ENCODE measurements at places on chromosomes 13 and 19.
A peak's percentile ranks its signal among the peaks of the same experiment; 100 is the strongest.

DNA sequence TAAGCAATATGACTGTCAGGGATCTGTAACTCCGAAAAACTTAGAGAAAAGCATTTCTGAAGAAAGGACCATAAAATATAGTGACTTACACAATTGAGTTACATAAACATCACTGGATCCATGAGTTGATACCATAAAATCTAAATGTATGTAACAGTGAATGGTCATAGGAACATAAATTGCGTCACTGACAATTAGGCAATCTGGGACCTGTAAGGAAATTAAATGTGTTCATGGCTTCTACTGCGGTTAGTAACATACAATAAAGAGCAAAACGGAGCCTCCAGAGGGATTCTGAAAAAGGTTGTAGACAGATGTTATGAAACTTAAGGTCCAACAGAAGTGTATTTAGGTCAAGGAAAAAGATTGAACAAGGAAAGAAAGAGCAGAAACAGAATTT is 27.1 kb downstream of the POU4F1 start:
- no peak for DNase-seq

DNA sequence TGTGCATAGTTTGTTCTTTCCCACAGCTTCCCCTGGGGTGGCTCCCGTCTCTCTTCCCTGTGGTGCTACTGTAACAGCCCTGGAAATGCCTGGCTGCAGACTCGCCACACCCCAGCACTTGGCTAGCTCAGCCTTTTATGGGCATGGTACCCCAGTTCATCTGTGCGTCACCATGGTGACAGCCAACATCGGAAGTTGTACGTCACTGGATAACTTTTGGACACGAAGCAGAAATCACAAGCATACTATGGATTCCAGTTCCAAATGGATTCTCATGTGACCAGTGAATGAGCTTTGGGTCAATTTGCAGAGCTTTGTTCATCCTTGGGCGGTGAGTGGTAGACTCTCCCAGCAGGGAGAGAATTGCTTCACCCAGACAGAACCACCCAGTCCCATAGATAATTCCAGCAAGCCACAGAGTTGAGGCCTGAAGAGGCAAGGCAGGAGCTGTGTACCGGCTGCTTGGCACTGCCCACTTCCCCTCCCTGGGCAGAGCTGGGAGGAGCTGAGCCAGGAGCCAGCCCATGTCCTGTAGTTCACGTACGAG is 54.4 kb downstream of the COL4A2 start:
- DNase-seq: no peak

- DNase-seq: peak; percentile 28
Observed at GRCh38 chr19:41263042-41263849, 926 bp upstream of the HNRNPUL1 start.

- no peak for DNase-seq
Observed at GRCh38 chr19:50465986-50466705, 10.2 kb upstream of the EMC10 start.

DNA sequence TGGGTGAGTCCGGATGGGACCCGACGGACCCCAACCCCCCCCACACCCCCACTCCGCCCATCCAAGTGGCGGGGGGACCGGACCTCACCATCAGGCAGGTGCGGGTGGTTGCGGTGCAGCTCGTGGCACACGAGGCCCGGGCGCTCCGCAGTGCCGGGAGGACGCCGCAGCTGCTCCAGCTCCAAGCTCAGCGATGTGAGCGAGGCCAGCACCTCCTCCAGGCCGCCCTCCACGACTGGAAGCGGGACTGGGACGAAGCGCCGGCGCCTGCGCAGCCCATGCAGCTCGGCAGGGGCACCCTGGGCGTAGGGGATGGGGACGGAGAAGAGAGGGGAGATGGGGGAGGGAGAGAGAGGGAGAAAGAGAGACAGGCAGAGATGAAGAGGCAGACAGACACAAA is 30.1 kb upstream of the OLFM2 start:
- DNase-seq: no peak

GRCh38 chr19:50573741-50574461 is 5.7 kb upstream of the LRRC4B start:
- DNase-seq: no peak

DNA sequence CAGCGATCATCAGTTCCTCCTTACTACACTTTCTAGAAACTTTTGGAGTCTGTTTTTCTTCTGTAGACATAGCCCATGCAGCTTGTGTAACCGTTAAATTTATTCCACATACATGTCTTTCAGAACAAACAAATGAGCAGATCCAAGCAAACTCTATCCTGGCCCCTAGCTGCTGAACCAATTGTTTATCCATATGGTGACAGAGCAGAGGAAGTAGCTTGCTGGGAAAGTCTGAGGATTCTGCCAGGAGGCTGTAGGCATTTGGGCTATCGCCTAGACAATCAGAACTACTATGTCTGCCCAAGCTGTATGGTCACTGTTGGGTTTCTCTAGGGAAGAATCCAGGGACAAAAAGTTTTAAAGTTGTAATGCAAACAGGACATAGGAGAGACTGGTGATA is 343.7 kb downstream of the SPRY2 start:
- no peak for DNase-seq

GRCh38 chr13:24605923-24606372 is 74.3 kb upstream of the ATP12A start:
- no peak for DNase-seq

- DNase-seq: no peak
Observed at GRCh38 chr19:39805104-39805503, 26.4 kb downstream of the LEUTX start.

- no peak for DNase-seq
Observed at GRCh38 chr13:28338006-28338574, 156.8 kb downstream of the FLT1 start.

DNA sequence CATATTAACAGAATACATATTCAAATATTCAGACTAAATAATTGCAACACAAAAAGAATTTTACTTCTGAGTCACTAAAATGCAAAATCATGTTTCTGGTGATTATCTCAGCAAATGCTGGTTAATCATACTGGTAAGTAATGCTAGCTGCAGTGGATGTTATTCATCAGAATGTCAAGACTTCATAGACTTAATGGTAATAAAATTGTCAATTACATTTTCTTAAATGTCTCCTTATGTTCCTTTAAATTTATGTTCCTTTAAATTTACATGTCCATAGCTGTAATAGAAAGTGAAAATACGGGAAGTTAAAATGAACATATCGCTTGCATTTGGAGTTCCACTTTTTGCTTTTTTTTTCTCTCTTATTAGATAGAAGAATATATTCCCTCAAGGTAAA is 853.0 kb downstream of the SLITRK6 start:
- DNase-seq: no peak

- DNase-seq: no peak
Observed at GRCh38 chr13:25286308-25286968, 850 bp downstream of the MTMR6 start.

DNA sequence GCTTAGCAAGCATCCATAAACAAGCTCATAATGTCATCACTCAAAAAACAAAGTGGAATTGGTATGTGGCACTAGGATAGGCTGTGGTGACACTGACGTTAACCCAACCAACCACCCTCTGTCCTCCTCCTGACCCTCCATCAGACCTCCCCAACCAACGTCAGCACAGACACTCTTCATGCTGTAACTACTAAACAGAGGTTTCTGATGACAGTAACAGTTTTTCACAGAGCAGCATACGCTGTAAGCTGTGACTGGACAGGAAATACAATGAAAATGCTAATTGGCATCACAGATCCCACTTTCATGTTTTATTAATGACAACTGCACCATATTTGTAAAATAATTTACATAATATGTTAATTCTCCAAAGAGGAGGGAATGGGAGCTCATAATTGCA is 238.0 kb downstream of the IRS2 start:
- DNase-seq: no peak

DNA sequence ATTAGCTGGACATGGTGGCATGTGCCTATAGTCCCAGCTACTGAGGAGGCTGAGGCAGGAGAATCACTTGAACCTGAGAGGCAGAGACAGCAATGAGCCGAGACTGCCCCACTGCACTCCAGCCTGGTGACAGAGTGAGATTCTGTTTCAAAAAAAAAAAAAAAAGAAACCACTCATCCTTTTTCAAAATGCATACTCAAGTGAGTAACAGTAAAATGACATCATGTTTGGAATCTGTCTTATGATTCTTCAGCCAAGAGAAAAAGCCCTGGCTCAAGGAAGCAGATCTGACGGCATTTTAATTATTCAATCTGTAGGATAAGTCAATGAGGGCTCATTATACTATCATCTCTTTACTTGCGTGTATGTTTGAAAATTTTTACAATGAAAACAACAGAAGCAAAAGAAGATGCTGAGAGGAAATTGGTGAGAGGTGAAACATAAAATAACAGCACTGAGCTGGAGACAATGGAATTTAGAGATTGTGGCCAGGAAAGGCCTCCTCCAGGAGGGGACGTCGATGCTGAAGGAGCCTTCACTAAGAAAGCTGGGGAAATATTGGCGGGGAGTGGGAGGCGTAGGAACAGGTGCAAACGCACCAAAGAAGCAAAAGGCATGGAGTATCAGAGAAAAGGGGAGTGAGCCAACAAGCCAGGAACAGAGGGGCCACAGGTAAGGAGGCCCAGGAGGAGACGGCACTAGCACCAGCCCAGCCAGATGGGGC is 12.9 kb upstream of the CCNE1 start:
- no peak for DNase-seq

DNA sequence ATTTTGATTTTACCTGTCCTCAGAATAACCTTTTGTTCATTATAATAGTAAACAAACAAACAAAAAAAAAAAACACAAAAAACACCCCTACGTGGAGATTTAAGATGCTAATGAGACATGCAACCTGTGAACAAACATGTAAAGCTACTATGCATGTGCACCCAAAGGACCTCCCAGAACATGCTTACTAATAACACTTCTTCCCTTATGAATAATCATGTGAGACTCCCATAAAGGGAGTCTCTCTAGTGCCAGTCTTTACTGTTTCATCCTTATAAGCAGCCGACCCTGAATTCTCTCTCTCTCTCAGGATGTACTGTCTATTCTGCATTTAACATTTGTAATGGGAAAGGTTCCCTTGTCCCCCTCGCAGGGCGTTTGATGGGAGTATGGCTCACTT is 1051.1 kb downstream of the PCDH17 start:
- no peak for DNase-seq

DNA sequence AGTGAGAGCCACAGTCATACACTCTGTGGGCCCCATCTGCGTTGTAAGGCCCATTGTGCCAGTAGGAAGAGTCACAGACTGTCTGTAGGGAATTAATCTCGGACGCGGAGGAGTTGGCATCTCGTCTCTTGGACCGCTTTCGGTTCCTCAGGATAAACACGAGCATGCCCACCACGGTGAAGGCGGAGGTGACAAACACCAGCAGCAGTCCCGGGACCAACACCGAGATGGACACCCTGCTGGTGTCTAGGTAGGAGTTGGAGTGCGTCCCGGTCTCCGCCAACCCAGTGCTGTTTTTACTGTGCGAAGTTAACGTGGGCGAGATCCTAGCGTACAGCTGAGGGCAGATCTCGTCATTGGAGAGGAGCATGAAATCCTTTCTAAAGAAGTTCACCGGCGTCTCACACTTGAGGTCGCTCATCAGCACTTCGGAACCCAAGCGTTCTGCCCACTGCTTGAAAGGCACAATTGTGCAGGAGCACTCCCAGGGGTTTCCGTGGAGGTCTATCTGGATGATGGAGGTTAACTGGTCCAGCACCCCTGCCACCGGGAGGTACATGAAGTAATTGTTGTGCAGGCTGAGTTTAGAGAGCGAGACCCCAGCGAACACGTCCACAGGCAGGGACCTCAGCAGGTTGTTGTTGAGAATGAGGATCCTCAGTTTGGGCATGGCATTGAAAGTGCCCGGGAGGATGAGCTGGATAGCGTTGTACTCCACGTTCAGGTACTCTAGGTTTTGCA is 2.7 kb downstream of the SLITRK1 start:
- no peak for DNase-seq

GRCh38 chr13:79631051-79631659 is 150.2 kb downstream of the NDFIP2 start:
- DNase-seq: no peak

- DNase-seq: no peak
Observed at GRCh38 chr13:73412933-73413332, 354.1 kb downstream of the KLF5 start.

DNA sequence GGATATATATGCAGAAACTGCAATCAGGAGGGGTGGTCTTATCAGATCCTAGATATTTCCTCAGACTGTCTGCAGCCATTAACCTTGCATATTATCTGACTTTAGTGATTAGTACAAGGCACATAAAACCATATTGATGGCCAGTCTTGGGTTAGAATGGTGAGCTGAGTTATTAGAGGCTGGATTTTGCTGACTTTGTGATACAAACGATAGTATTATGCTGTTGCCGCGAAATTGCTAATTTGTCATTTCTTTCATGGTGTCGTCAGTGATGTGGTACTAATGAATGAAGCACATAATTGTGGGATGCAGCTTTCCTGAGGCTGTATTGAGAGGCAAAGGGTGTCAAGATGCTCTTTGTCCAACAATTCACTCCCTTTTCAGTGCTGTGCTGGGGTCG is 172.5 kb downstream of the TEX29 start:
- no peak for DNase-seq

- DNase-seq: no peak
Observed at GRCh38 chr19:33746159-33746558, 50.5 kb upstream of the KCTD15 start.

DNA sequence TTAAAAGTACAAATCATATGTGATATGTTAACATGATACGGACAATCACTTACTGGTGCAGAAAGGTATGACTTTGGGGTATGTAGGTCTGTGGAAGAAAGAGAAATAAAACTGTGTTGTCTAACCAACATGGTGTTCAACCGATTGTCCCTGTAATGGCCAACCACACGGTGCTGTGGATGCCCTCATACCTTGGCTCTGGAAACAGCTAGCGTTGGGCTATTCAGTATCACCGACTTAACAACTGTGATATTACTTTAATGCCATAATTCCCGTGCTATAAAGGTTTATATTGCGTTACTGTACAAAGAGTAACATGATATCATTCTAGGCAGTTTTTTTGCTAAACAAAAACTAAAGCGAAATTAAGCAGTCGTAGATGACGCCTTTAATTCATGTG is 448.3 kb downstream of the EFNB2 start:
- no peak for DNase-seq

GRCh38 chr13:97397267-97397666 is 36.7 kb upstream of the RAP2A start:
- DNase-seq: no peak

GRCh38 chr19:7870571-7871436 is 3.4 kb downstream of the PRR36 start:
- DNase-seq: no peak

GRCh38 chr19:35513628-35514281 is at the start of gene DMKN:
Gene DMKN, minus strand, starts transcription at chr19:35513649. Its CDS starts 174 bp downstream, at chr19:35513475.
- no peak for DNase-seq

GRCh38 chr13:90122531-90122930 is 1225.0 kb upstream of the MIR17HG start:
- DNase-seq: no peak

GRCh38 chr19:17334414-17335409 is at the start of gene ANO8:
Gene ANO8, minus strand, starts transcription at chr19:17334855. Its CDS starts 185 bp downstream, at chr19:17334670.
- peak; percentile 91 for DNase-seq

GRCh38 chr13:20782116-20782708 is 8.5 kb upstream of the EEF1AKMT1 start:
- no peak for DNase-seq
